AG04450 (cell line): ENCODE measurements at places on chromosomes 11 and 22.

DNA sequence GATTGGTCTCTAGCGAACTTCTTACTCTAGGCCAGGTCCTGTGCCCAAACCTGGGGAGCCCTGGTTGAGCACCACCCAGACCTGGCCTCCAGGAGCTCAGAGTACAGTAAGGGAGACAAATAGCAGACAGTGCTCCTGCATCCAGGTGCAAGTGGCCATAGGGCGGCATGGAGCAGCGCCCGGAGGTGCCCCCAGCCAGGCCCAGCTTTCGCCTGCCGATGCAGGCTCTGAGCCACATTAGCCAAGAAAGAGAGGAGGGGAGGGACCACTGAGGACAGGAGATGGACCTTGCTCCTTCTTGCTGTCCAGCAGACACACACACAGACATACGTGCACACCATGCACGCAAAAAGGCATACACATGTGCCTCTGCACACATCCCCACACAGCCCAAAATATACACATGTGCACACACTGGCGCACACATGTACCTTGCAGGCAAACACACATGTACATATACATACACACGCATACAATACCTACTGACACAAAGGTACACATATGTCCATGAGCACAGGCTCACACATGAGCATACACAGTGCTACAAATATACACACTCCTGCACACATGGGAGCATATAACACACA lies 68.7 kb upstream of the FGF3 start:
- DNase-seq, result no peak

GRCh38 chr11:102360681-102361080 lies 13.7 kb downstream of the BIRC2 start:
- no peak for DNase-seq

- no peak for DNase-seq
These were observed 2.8 kb upstream of the SELENOO start for GRCh38 chr22:50197856-50198623.

DNA sequence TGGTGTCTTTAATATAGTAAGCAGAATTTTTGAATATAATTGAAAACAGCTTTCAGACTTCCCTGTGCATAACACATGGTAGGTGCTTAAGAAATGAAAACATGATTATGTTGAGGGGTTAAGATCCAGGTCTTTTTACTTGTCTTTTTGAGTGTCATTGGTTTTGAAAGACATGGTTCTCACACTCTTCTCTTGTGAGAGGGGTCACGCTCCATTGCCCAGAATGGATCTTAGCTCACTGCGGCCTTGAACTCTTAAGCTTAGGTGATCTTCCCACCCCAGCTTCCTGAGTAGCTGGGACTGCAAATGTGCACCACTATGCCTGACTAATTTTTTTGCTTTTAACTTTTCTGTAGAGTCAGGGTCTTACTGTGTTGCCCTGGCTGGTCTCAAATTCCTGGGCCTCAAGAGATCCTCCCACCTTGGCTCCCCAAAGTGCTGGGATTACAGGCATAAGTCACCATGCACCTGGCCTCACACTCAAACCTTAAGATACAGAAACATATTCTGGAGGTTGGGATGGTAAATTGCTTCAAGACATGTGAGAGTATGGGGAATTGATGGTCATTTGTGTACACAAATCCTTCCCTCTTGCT lies 1.4 kb downstream of the SPCS2 start:
- no peak for DNase-seq

- no peak for DNase-seq
These were observed 190.7 kb upstream of the NECTIN1 start for GRCh38 chr11:119919656-119920055.

- peak; percentile 54 for DNase-seq
These were observed 46.1 kb downstream of the PHF21A start for GRCh38 chr11:46075168-46075567.

- DNase-seq, result no peak
These were observed 26.1 kb downstream of the RNF214 start for GRCh38 chr11:117258576-117258975.

DNA sequence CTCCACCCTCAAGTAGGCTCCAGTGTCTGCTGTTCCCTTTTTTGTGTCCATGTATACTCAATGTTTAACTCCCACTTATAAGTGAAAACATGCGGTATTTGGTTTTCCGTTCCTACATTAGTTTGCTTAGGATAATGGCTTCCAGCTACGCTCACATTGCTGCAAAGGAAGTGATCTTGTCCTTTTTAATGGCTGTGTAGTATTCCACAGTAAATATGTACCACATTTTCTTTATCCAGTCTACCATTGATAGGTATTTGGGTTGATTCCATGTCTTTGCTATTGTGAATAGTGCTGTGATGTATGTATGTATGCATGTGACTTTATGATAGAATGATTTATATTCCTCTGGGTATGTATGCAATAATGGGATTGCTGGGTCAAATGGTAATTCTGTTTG lies 144.6 kb downstream of the BRD1 start:
- DNase-seq, result no peak

DNA sequence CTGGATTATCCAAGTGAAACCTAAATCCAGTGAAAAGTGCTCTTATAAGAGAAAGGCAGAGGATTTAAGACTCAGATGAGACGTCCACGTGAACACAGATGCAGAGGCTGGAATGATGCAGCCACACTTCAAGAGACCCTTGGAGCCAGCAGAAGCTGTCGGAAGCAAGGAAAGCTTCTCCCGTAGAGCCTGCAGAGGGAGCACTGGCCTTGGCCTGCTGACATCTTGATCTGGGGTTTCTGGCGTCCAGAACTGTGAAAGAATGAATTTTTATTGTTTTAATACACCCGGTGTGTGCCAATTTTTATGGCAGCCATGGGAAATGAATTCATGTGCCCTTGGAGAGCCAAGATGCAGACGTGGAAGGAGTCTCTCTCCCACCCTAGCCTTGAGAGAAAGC lies 407.0 kb upstream of the B3GAT1 start:
- no peak for DNase-seq

DNA sequence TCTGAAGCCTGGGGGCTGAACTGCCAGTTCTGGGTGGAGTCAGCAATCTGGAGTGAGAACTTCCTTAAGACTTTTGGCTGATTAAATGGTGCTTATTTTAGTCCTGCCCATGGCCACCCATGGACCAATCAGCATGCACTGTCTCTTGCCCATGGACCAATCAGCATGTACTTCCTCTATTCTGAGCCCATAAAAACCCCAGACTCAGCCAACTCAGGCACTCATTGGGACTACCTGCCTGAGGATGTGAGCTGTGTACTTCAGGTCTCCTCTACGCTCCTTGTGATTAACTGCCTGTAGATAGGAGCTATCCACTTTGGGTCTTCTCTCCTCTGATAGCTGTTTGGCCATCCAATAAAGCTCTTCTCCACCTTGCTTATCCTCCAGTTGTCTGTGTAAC lies 342.3 kb upstream of the CCDC179 start:
- DNase-seq, result no peak

- no peak for DNase-seq
These were observed 3.7 kb downstream of the MPZL2 start for GRCh38 chr11:118260353-118260752.

GRCh38 chr22:38524429-38524828 lies 18.3 kb upstream of the DDX17 start:
- DNase-seq, result no peak

DNA sequence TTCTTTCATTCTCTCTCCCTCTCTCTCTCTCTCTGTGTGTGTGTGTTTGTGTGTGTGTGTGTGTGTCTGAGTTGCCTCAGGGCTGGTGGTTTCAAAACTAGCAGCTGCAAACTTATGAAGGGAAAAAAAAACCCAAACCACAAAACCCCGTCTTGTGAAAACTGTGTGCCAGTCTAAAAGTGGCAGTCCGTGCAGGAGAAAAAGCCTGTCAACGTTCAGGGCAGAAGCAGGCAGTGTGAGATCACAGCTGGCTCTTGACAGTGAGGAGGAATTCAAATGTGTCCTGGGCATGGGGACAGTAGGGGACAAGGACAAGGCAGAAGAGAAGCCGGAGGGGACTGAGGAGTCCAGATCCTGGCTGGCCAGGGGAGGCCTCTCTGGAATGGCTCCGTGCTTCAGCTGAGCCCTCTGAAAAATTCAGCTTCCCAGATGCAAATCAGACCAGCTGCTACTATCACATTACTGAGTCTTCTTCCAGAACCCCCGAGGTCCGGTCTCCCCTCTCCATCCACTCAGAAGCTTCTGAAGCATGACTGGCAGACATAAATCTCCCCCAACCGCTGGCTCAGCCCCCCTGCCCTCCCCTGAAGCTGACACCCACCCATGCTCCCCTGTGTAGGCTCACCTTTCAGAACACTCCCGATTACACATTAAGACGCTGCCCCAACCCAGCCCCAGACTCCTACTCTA lies 31.9 kb downstream of the FLI1 start:
- DNase-seq, result peak; percentile 23

DNA sequence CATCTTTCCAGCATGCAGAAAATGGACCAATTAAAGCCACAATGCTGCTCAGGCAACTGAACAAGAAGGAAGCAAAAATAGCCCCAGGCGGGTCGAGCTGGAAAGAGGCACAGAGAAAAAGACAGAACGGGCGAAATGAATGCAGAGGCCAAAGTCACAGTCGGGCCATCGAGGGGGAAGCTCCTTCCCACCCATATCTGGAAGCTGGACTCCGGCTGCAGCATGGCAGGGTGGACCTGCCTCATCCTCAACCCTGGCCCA lies 58.6 kb upstream of the PRDM11 start:
- no peak for DNase-seq

DNA sequence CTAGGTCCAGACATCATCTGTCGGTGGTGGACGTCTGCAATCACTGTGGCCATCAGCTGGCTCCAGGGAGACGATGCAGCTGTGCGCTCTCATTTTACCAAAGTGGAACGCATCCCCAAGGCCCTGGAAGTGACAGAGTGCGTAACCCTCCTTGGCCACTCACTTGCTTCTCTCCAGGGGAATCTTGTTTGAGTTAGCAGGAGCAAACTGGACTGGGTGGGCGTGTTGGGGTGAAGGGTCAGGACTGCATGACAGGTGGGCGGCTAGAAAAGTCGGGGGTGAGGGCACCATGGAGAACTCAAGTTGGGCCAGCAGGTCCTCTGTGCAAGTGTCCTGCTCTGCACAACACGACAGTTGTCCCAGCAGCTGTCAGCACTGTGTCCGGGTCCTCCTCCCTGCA lies 16.2 kb downstream of the SHISA8 start:
- no peak for DNase-seq

GRCh38 chr11:110133160-110133559 lies 40.0 kb downstream of the ZC3H12C start:
- DNase-seq, result no peak

DNA sequence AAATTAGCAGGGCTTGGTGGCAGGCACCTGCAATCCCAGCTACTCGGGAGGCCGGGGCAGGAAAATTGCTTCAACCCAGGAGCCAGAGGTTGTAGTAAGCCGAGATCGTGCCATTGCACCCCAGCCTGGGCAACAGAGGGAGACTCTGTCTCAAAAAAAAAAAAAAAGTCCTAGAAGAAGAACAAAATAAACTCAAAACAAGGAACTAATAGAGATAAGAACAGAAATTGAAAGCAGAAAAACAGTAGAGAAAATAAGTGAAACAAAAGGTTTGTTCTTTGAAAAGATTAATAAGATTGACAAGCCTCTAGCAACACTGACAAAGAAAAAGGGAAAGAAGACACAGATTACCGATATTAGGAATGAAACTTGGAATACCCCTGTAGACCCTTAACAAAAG lies 45.1 kb upstream of the CBX7 start:
- DNase-seq, result no peak

DNA sequence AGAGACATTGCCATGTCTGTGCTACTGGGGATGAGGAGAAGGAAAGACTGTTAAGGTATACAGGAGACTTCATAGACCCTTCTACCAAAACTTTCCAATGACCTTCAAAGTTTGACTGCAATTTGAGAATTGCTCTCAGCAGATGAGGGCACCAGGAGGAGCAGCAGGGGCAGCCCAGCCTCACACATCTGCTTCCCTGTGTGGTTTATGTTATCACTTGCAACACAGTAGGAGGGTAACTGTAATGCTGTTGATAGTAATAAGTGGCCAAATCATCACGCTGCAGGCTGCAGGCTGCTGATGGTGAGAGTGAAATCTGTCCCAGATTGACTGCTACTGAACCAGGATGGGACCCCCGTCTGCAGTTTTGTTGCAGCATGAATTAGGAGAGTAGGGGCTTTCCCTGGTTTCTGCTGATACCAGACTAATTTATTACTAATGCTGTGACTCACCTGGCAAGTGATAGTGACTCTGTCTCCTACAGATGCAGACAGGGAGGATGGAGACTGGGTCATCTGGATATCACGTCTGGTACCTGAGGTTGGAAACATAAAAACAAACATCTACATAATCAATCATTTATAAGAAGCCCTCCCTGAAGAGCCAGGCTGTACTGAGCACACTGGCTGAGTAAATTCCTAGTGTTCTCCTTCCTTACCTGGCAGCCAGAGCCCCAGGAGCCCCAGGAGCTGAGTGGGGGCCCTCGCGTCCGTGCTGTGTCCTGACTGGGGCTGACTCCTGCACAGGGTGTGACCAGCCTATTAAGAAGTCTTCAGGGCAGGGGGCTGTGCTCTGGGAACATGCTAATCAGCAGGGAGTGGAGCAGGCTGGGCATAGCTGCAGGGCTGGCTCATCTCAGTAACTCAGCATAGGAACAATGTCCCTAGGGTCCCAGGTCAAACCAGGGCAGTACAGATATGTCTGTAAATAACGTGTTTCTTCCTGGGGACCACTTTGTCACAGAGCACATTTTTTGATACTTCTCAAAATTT lies 74.4 kb downstream of the GAB4 start:
- DNase-seq, result no peak

- DNase-seq, result no peak
These were observed 46.4 kb upstream of the ARHGAP42 start for GRCh38 chr11:100640646-100641045.

GRCh38 chr11:1735271-1735670 lies 15.1 kb downstream of the IFITM10 start:
- DNase-seq, result no peak

- DNase-seq, result no peak
These were observed 1.5 kb downstream of the SERPINH1 start for GRCh38 chr11:75563501-75563977.

- DNase-seq, result no peak
These were observed 22.0 kb downstream of the TMEM184B start for GRCh38 chr22:38250643-38251340.

DNA sequence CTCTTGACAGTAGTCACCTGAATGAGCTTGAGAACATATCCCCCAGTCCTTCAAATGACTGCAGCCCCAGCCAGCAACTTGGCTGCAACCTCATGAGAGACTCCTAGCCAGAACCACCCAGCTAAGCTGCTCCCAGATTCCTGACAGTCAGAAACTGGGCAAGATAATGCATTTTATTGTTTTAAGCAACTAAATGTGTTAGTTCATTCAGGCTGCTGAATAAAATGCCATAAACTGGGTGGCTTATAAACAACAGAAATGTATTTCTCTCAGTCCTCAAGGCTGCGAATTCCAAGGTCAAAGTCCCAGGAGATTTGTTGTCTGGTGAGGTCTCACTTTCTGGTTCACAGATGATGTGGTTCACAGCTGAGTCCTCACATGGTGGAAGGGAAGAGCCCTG lies 5.8 kb upstream of the PAMR1 start:
- DNase-seq, result no peak

DNA sequence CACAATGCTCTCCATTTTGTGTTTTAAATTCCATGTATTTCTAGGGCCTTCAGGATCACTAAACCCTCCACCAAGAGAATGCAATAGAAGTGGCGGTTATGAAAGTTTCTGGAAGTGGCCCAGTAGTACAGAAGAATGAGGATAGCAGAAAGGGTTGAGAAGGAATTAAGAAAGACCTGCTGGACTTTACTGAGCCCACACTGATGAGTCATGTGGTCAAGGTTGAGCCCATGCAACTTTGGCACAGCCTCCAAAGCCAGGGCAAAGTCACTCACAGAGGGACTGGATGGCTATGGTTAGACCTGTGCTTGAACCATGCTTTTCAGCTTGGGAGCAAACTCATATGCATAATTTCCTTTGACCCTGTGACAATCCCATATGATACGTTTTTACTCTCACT lies 102.9 kb upstream of the PLET1 start:
- DNase-seq, result no peak

GRCh38 chr11:102599642-102600261 lies 25.4 kb downstream of the MMP20 start:
- DNase-seq, result peak; percentile 76
